Left renal cortex interstitium (tissue), 4 donors: ENCODE measurements at places on chromosomes 2 and 18.

GRCh38 chr2:86453836-86454235 is 12.7 kb downstream of the KDM3A start:
- no peak for DNase-seq

DNA sequence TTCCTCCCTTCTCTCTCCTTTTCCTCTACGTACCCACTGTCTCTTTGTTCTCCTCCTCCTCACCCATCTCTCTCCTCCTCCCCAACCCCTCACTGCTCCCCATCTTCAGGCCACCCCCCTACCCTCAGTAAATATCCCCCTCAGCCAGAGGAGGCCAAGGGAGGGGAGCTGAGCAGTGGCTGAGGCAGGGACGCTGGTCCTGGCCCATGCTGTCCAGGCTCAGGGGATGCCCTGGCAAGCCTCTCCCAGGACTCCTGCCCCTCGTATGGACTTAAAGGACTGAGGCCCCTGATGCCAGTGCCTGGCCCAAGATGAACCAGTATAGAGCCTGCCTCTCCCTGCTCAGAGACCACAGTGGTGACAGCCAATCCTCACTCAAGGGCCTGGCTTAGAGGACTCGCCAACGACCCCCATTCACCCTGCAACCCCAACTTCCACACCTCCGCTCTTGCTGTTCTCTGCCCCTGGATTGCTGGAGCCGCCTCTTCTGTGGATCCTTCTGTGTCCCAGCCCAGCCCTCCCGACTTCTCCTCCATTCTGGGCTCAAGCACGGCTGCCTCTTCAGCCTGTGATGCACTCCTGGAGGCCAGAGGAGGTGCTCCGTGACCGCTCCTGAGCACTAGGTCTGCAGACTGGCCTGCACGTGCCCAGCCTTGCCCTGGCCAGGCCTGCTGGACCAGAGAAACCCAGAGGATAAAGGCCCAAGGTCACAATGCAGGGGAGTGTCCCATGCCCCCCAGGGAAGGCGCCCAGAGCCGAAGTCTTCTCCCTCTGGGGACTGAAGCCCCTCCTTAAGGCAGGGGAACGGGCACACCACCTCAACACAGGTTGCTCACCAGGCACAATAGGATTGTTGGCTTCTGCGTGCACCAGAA is 9.5 kb upstream of the DUSP2 start:
- DNase-seq = no peak

DNA sequence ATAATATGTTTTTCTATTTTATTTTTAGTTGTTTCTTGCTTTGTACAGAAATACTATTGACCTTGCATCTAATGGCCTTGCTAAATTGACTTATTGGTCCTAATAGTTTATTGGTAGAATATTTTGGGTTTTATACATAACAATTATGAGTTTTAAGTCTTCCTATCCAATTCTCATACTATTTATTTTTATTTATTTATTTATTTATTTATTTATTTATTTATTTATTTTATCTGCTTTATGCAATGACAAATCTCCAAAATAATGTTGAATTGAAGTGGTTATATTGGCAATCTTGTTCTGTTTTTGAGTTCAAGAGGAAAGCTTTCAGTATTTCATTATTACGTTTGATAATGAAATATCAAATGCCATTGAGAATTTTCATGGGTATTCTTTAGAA is 488.3 kb downstream of the CDH2 start:
- DNase-seq = no peak

DNA sequence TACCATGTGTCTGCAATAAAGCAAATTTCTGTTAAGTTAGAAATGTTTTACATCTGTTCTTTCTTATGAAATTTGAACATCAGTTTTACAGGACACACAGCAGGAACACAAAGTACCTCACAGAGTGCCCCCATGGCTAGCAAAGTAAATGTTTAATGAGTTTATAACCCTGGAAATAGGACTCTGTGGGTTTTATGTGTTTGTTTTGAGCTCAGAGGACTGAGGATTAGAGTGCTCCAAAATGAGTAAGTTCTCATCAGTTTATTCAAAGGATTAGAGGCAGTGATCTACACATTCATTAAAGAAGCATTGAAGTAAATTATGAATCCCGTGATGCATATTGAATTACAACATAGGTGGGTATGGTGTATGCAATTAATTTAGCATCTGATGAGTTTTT is 281.8 kb downstream of the GULP1 start:
- no peak for DNase-seq

- no peak for DNase-seq
Measured at GRCh38 chr18:77123320-77124231, 9.0 kb downstream of the MBP start.

DNA sequence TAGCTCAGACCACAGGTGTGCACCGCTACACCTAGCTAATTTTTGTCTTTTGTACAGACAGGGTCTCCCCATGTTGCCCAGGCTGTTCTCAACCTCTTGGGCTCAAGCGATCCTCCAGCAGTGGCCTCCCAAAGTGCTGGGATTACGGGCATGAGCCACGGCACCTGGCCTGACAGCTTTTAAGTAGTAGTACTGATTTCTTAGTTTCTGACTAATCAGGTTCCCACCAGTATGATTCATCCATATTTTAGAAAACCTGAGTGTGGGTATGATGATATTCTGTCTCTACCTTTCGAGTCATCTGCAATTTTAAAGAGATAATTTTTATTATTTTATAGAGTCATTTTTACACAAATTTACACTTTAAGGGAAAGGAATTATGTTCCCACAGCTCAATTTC is 46.4 kb upstream of the GULP1 start:
- no peak for DNase-seq
